ENCODE measurements at places on chromosomes 12 and 14.
A peak's percentile ranks its signal among the peaks of the same experiment; 100 is the strongest.

DNA sequence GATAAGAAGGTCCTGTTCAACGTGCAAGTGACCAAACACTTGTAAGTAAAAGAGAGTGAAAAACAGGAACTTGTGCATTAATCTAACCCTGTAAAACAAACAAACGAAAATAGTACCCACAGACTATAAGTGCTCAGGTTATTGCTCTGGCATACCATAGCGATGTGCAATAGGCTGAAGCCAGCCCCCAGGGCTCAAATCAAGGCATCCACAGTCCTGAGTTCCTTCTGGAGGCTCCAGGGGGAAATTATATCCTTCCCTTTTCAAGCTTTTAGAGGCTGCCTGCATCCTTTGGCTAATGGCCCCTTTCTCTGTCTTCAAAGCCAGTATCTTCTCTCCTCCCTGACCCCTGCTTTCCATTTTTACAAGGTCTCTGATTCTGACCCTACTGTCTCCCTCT lies 8.1 kb upstream of the CMAS start:
- no peaks in the 10 kb centered on the region for H3K36me3 ChIP-seq
- no peak overlapping the region for H3K4me3 ChIP-seq
- DNase-seq, result no peak
- no peaks in the 10 kb centered on the region for H3K27me3 ChIP-seq
- H3K4me1 ChIP-seq, result peaks cover 12% of the 10 kb centered on the region

DNA sequence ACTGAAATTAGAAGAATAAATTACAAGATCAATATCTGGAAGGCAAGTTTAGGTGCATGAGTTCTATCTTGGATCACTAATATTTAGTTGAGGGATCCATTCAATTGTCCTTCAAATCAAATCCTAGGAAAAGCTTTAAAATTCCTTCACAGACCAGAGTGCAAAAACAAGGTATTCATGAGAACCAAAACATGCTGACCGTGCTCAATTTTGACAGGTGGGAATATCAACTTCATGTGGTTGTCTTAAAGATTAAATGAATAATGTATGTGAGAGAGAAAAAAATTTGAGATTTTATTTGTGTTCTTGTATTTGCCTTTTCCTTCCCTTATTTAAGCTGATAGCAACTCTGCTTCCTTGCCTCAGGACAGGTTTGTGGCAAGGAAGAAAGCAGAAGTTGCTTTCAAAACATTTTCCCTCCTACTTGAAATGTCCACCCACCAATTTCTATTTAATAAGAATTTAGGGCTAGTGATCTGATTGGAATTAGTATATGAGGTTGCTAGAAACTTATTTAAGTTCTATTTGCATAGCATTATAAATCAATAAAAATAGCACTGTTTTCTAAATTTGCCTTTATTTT lies 4.9 kb upstream of the PPP1R12A start:
- no peaks in the 10 kb centered on the region for H3K36me3 ChIP-seq
- no peaks in the 10 kb centered on the region for H3K27me3 ChIP-seq
- H3K4me1 ChIP-seq, result peaks cover 3% of the 10 kb centered on the region
- no peak overlapping the region for H3K27ac ChIP-seq
- H3K4me3 ChIP-seq, result no peak overlapping the region

- peaks cover 28% of the 10 kb centered on the region for H3K4me1 ChIP-seq
- no peak for DNase-seq
- H3K27me3 ChIP-seq, result no peaks in the 10 kb centered on the region
These were observed 31.5 kb upstream of the ACTN1 start for GRCh38 chr14:69010648-69011047.

- no peaks in the 10 kb centered on the region for H3K36me3 ChIP-seq
- no peak overlapping the region for H3K27ac ChIP-seq
- no peak for DNase-seq
- peaks cover 14% of the 10 kb centered on the region for H3K4me1 ChIP-seq
- H3K4me3 ChIP-seq, result no peak overlapping the region
These were observed 286.9 kb downstream of the ERC1 start for GRCh38 chr12:1277905-1278304.

DNA sequence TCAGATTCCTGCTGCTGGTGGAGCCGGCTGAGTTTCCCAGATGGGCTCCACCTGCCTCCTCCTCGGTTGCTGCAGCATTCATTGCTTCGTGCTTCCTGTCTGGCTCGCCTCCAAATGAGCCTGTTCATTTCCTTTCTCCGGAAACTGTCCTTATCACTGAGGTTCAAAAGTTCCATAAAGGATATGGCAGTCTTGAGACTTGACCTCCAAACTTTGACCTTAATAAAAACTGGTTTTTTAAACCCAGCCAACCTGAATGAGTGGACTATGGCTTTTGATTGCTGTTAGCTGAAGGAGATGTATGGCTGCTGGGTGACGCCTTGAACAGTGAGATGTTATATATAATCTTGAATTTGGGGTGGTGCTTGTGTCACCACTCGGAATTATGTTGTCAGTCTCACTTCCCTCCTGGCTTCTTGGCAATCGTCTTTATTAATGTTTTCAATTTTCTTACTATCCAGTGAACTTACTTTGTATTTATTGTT lies 62.7 kb downstream of the RASSF3 start:
- H3K36me3 ChIP-seq, result no peaks in the 10 kb centered on the region
- H3K4me1 ChIP-seq, result peaks cover 96% of the 10 kb centered on the region
- no peaks in the 10 kb centered on the region for H3K27me3 ChIP-seq
- H3K4me3 ChIP-seq, result peak overlapping the region; percentile 8

- no peaks in the 10 kb centered on the region for H3K4me1 ChIP-seq
- no peaks in the 10 kb centered on the region for H3K27me3 ChIP-seq
- no peaks in the 10 kb centered on the region for H3K36me3 ChIP-seq
- no peak overlapping the region for H3K27ac ChIP-seq
- H3K4me3 ChIP-seq, result no peak overlapping the region
These were observed 40.8 kb downstream of the PAX9 start for GRCh38 chr14:36702474-36702873.

- no peak overlapping the region for H3K27ac ChIP-seq
- DNase-seq, result no peak
These were observed 8.2 kb downstream of the INTS13 start for GRCh38 chr12:26929590-26929989.

- no peak for DNase-seq
- H3K36me3 ChIP-seq, result no peaks in the 10 kb centered on the region
- H3K27me3 ChIP-seq, result no peaks in the 10 kb centered on the region
- H3K4me1 ChIP-seq, result no peaks in the 10 kb centered on the region
- no peak overlapping the region for H3K4me3 ChIP-seq
These were observed 400.4 kb downstream of the ATP23 start for GRCh38 chr12:58341791-58342190.

DNA sequence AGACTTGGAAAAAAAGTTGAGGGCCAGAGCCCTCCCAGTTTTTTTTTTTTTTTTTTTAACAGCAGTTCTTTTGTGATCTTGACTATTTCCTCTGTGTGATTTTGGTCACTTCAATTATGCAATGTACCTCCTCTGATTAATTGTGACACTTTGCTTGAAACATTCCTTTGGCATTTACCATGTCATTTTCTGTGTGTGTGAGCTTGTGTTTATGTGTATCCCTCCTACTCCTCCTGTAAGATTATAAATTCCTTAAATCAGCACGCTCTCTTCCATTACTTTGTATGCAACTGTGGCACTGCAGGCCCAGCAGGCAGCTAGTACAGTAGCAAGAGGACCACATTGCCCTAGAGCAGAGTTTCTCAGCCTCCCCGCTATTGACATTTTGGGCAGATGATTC lies 33.2 kb upstream of the GALNT16 start:
- H3K27me3 ChIP-seq, result no peaks in the 10 kb centered on the region
- no peak overlapping the region for H3K27ac ChIP-seq
- DNase-seq, result no peak

- no peaks in the 10 kb centered on the region for H3K36me3 ChIP-seq
- DNase-seq, result no peak
- H3K4me3 ChIP-seq, result no peak overlapping the region
- no peaks in the 10 kb centered on the region for H3K27me3 ChIP-seq
- H3K27ac ChIP-seq, result no peak overlapping the region
These were observed 52.7 kb downstream of the PPM1A start for GRCh38 chr14:60301685-60302084.

DNA sequence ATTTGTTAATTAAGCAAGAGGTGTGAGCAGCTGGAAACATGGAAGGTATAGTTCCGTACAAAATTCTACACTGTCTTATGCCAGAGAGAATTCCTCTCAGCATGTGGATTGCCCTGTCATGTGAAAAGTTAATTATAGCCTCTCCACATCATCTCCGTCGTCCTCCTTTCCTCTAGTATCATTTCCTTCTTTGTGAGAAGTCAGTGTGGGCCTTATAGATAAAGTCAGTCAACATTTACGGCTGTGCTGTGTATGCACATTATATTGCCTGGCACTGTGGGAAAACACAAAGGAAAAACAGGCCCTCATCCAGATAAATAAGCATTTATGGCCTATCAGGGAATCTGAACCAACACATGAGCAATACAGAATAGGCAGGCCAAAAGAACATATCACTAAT lies 236.6 kb downstream of the SEC23A start:
- no peak for DNase-seq
- H3K4me1 ChIP-seq, result no peaks in the 10 kb centered on the region
- H3K4me3 ChIP-seq, result no peak overlapping the region

- no peak overlapping the region for H3K4me3 ChIP-seq
- no peak for DNase-seq
- peaks cover 4% of the 10 kb centered on the region for H3K4me1 ChIP-seq
- no peak overlapping the region for H3K27ac ChIP-seq
These were observed 45.3 kb downstream of the DYRK2 start for GRCh38 chr12:67693894-67694293.

DNA sequence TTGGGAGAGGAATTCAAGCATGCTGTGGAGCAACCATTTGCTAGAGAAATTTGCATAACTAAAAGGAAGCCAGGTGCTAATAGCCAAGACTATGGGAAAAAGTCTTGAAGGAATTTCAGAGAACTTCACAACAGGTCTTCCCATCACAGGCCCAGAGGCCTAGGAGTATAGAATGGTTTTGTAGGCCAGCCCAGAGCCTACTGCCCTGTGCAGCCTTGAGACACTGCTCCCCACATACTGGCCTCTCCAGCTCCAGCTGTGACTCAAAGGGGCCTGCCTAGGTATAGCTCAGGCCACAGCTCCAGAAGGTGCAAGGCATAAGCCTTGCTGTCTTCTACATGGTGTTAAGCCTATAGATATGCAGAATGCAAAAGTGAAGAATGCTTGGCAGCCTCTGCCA lies 227.1 kb downstream of the SLC2A13 start:
- no peak overlapping the region for H3K4me3 ChIP-seq
- no peak overlapping the region for H3K27ac ChIP-seq
- DNase-seq, result no peak
- no peaks in the 10 kb centered on the region for H3K36me3 ChIP-seq
- no peaks in the 10 kb centered on the region for H3K27me3 ChIP-seq

- DNase-seq, result no peak
- H3K27ac ChIP-seq, result no peak overlapping the region
- H3K27me3 ChIP-seq, result no peaks in the 10 kb centered on the region
- H3K4me3 ChIP-seq, result no peak overlapping the region
These were observed 1756.2 kb upstream of the SEL1L start for GRCh38 chr14:83289896-83290295.

- H3K4me1 ChIP-seq, result peaks cover 11% of the 10 kb centered on the region
- H3K27me3 ChIP-seq, result no peaks in the 10 kb centered on the region
- H3K36me3 ChIP-seq, result no peaks in the 10 kb centered on the region
These were observed 7.5 kb downstream of the CAMKK2 start for GRCh38 chr12:121288986-121289385.

GRCh38 chr12:81627336-81628189 lies 131.6 kb downstream of the PPFIA2 start:
- no peaks in the 10 kb centered on the region for H3K36me3 ChIP-seq
- no peak overlapping the region for H3K4me3 ChIP-seq
- no peaks in the 10 kb centered on the region for H3K27me3 ChIP-seq
- no peak for DNase-seq

GRCh38 chr12:76180401-76181277 lies 96.2 kb upstream of the NAP1L1 start:
- no peak for DNase-seq
- peaks cover 11% of the 10 kb centered on the region for H3K4me1 ChIP-seq
- H3K27me3 ChIP-seq, result no peaks in the 10 kb centered on the region
- no peaks in the 10 kb centered on the region for H3K36me3 ChIP-seq
- H3K4me3 ChIP-seq, result no peak overlapping the region
- no peak overlapping the region for H3K27ac ChIP-seq

GRCh38 chr12:46445551-46446235 lies 73.1 kb upstream of the SLC38A2 start:
- no peak overlapping the region for H3K27ac ChIP-seq
- H3K4me1 ChIP-seq, result peaks cover 19% of the 10 kb centered on the region
- no peak for DNase-seq
- H3K36me3 ChIP-seq, result no peaks in the 10 kb centered on the region
- no peak overlapping the region for H3K4me3 ChIP-seq

DNA sequence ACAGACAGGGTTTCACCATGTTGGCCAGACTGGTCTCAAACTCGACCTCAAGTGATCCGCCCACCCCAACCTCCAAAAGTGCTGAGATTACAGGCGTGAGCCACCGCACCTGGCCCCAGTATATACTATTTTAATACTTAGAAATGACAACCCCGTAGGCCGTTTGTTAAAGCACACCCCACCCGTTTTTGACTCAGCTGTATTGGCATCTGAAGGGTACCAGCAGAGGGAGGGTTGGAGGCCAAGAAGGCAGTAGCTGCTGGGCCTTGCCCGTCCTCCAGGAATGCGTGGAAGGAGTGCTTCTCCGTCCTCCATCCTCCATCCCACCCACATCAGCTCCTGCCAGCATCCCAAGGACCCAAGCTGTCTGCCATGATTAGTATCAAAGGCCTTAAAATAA lies 6.3 kb upstream of the NIN start:
- no peak overlapping the region for H3K27ac ChIP-seq
- H3K4me1 ChIP-seq, result no peaks in the 10 kb centered on the region
- H3K36me3 ChIP-seq, result no peaks in the 10 kb centered on the region
- H3K27me3 ChIP-seq, result no peaks in the 10 kb centered on the region

- H3K27me3 ChIP-seq, result no peaks in the 10 kb centered on the region
- peak overlapping the region; percentile 82 for H3K4me3 ChIP-seq
- H3K4me1 ChIP-seq, result peaks cover 23% of the 10 kb centered on the region
- no peaks in the 10 kb centered on the region for H3K36me3 ChIP-seq
- peak overlapping the region; percentile 70 for H3K27ac ChIP-seq
These were observed 1.3 kb downstream of the GPR137C start for GRCh38 chr14:52553671-52554575.

- peaks cover 10% of the 10 kb centered on the region for H3K4me1 ChIP-seq
- H3K4me3 ChIP-seq, result no peak overlapping the region
- no peak overlapping the region for H3K27ac ChIP-seq
- no peak for DNase-seq
- no peaks in the 10 kb centered on the region for H3K27me3 ChIP-seq
- no peaks in the 10 kb centered on the region for H3K36me3 ChIP-seq
These were observed 23.1 kb downstream of the PRIMA1 start for GRCh38 chr14:93765155-93765554.

DNA sequence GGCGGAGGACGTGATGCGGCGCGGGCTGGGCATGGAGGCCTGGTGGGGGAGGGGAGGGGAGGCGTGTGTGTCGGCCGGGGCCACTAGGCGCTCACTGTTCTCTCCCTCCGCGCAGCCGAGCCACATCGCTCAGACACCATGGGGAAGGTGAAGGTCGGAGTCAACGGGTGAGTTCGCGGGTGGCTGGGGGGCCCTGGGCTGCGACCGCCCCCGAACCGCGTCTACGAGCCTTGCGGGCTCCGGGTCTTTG lies 303 bp downstream of the GAPDH start:
- H3K4me3 ChIP-seq, result peak overlapping the region; percentile 93
- H3K36me3 ChIP-seq, result peaks cover 34% of the 10 kb centered on the region
